ENCODE measurements at places on chromosomes 7 and 10.

- DNase-seq, result no peak
Measured at GRCh38 chr7:84297616-84298015, 103.0 kb upstream of the SEMA3A start.

GRCh38 chr7:39674406-39674805, 51.0 kb downstream of the RALA start:
- DNase-seq, result no peak

GRCh38 chr7:4221043-4221442, 461.1 kb upstream of the FOXK1 start:
- no peak for DNase-seq

DNA sequence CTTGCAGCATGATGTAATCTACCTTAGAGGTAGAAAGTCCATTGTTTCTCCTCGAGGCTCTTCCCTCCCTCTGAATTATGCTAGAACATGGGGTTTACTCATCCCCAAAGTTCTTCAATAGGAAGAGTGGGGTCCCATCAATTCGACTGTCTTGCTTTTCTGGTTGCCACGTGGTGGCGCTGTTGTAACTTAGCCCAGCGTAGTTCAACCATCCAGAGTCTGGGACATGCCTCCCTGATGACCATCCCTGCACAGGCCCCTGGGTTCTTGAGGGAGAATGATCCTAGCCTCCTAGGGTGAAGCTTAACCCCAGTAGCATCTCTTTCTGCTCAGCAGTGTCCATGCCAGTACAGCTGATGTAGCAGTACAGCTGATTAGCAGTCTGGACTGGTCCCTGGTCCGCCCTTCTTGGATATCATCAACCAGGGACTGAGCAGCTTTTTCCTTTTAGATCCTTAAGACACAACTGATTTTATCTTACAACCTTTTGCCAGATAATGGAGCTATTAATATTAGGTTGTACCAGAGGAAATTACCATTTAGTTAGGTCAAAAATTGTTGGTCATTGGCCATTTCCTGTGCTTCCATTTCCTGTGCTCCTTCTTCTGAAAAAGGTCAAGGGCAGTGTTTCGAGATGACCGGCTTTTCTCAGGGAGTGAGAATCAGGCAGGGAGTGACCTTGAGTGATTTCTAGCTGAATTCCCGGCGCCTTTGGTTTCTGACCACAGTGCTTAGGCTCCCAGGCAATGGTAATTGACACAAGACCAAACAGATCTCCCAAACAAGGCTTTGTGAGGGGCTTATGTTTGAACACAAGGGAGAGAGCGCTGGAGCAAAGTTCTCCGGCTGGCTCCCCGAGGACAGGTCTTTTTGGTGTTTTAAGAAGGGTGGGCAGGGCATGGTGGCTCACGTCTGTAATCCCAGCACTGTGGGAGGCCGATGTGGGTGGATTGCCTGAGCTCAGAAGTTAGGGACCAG, 65.4 kb downstream of the TACC2 start:
- DNase-seq, result no peak

GRCh38 chr7:114760477-114760876, 161.4 kb upstream of the MDFIC start:
- DNase-seq, result no peak

Measured in inflammatory macrophage (primary cell).